ENCODE measurements at places on chromosomes 1 and 21.

- no peak for DNase-seq
These were observed 5.6 kb upstream of the S100A8 start for GRCh38 chr1:153396461-153396860.

GRCh38 chr1:100528871-100529270 lies 9.1 kb upstream of the GPR88 start:
- no peak for DNase-seq

- no peak for DNase-seq
These were observed 1079.8 kb downstream of the ADGRL2 start for GRCh38 chr1:82880506-82880905.

DNA sequence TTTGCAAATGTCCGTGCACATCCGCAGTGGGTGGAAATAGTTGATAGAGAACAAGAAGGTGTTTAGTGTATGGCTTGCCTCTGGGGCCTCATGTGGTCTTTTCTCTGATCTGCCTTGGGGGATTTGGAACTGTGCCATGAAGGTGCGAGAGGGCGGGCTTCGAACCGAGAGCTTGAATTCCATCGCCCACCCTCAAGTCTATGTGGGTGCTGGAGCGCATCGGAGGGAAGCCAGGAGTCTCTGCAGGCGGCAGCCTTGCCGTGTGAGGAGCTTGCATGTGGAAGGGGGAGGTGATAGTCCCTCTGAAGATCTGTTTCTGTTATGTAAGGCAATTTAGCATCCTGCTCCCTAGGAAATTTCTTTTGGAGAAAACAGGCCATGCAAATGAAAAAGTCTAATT lies 119.6 kb downstream of the HUNK start:
- no peak for DNase-seq

- DNase-seq, result no peak
These were observed 23.5 kb downstream of the GJA4 start for GRCh38 chr1:34816332-34816731.

DNA sequence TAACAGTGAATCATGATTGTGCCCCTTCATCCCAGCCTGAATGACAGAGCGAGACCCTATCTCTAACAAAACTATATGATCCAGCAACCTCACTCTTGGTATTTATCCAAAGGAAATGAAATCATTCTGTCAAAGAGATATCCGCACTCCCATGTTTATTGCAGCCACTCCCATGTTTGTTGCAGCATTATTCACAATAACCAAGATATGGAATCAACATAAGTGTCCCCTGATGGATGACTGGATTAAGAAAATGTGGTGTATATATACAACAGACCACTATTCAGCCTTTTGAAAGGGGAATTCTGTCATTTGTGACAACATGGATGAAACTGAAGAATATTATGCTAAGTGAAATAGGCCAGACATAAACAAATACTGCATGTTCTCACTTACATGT lies 44.4 kb downstream of the TRMT1L start:
- no peak for DNase-seq

- DNase-seq, result no peak
These were observed 25.4 kb upstream of the S100A7 start for GRCh38 chr1:153485863-153486262.

GRCh38 chr1:106435269-106435668 lies 621.2 kb upstream of the PRMT6 start:
- DNase-seq, result no peak

DNA sequence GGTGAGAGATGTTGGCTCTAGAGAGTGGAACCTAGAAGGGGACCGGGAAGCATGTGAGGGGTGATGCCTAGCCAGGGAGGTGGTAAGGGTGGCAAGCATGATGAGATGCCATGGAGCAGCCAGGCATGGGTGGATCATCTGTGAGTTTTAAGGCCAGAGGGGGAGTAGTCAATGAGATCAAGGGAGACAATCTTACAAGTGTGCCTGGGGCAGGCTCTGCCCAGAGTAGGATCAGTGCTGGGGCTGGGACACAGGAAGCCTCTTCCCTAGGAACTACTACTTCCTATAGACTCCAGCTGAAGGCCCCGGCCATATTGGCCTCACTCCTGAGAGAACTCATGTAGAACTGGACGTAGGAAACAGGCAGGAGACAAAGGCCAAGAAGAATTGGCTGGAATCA lies 192.4 kb upstream of the CSF3R start:
- DNase-seq, result no peak

DNA sequence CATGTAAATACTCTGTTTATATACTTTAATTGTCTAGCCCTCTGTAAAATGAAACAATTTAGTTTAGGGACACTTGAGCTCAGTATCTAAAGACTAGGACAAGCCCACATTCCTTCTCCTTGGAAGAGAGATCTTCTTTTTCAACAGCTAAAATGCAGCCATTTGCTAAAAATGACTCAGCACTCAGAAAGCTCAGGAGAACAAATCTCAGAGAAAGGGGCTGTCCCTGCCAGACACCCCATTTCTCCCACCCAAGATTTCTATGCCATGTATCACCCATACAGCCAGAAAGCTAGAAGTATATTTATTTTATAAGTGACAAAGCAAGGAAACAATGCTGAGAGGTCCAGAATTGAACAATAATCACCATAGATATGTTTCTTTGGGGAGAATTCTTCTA lies 23.2 kb upstream of the PRDX6 start:
- no peak for DNase-seq
